Hematopoietic multipotent progenitor cell treated with erythropoietin and hydrocortisone succinate and interleukin-3 and kit ligand, for 8 days (in vitro differentiated cells): ENCODE measurements at places on chromosomes 2 and 18.

DNA sequence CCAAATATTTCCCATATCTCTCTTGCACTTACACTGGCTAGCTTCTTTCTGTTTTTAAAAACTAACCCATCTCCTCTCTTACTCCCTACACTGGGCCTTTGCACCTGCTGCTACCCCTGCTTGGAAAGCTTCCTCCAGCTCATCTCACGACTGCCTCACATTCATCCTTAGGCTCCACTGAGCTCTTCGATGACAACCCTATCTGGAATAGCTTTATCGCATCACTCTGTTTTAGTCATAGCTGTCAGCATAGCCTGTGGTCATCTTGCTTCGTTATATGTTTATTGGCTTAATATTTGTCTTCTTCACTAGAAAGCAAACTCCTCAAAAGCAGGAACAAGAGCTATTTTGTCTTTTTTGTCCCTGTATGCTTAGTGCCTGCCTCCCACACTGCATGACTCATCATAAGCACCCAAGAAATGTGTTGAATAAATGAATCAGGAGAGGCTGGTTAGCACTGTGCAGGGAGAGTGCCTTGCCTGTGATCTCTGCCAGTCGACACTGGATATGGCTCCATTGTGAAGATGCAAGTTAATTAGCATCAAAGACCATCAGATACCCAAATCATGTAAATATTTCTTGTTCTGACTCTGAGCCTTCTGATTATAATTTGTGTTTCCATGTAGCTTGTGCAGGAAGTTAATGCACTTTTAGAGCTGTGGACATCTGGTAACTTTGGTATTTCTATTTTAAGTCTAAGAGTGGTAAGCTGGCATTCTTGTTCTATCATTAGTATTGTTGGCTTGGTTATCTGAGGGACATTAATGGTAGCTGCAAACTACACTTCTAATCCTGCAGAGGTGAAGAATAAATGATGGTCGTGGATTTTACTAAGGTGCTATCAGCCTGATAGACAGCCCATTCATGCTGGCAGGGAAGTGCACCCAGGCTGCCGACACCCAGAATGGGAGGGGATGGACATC lies 10.3 kb upstream of the DYTN start:
- no peak for DNase-seq

DNA sequence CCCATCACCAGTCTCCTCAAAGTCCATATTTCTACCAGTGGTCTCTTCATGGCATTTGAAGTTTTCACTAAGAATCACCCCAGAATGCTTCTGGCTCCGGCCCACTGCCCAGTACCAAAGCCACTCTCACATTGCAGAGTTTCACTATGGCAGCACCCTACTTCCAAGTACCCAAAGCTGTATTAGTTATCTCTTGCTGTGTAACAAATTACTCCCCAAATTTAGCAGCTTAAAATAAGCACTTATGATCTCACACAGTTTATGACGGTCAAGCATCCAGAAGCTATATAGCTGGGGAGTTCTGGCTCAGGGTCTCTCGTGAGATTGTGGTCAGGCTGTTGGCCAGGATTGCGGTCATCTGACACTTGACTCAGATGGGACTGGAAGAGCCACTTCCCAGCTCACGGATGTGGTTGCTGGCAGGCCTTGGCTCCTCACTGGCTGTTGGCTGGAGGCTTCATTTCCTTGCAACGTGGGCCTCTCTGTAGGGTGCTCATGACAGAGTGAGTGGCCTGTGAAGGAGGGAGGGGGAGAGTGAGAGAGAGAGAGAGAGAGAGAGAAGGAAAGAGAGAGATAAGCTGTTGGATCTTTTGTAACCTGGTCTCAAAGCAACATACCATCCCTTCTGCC lies 189.5 kb downstream of the CTIF start:
- DNase-seq = no peak

DNA sequence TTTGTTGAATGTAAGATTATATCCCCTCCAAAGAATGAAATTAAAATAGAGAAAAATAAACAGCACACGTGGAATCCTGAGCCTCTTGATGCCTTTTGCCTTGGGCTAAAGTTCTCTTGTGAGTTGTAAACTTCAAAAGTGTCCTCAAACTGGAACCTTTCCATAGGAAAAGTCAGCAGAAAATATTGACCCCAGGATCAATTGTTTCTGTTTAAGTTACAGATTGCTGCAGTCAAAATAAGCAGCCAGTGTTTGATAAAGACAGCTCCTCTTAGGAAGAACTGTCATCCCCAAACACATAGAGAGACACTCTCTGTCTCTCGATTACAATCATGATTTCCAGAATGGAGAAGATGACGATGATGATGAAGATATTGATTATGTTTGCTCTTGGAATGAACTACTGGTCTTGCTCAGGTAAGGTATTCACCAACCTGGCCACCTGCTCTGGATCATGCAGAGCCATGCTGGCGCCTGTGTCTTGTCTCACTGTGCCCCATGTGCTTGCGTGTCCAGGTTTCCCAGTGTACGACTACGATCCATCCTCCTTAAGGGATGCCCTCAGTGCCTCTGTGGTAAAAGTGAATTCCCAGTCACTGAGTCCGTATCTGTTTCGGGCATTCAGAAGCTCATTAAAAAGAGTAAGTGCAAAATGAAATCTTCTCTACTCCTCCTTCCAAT lies at the start of gene SPP2:
TSS of gene SPP2 (plus strand) at position 248 of the 681 bp plus-strand sequence. CDS start at position 333, 85 bp downstream.
- no peak for DNase-seq

DNA sequence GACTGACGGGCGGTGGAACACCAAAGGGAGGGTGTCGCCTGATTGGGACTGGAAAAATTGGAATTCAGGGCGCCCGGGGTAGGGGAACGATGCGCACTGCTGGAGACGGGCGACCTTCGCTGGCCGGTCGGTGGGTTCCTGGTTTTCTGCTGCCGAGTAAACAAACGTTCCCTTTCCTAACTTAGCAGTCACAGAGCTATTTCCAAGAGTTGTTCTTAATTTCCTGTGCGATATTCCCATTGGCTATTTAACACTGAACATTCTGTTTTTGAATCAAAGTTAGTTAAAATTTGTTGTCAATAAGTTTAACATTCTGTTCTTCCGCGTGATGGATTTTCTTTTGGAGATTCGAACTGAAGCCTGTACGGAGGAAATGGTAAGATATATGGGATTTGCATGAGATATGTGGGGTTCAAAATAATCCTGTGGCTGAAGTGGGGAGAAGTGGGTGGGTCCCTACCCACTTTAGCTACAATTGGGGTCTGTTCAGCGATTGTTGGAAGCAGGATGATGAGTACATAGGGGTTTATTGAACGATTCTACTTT lies 862 bp downstream of the C18orf54 start:
- DNase-seq = no peak

DNA sequence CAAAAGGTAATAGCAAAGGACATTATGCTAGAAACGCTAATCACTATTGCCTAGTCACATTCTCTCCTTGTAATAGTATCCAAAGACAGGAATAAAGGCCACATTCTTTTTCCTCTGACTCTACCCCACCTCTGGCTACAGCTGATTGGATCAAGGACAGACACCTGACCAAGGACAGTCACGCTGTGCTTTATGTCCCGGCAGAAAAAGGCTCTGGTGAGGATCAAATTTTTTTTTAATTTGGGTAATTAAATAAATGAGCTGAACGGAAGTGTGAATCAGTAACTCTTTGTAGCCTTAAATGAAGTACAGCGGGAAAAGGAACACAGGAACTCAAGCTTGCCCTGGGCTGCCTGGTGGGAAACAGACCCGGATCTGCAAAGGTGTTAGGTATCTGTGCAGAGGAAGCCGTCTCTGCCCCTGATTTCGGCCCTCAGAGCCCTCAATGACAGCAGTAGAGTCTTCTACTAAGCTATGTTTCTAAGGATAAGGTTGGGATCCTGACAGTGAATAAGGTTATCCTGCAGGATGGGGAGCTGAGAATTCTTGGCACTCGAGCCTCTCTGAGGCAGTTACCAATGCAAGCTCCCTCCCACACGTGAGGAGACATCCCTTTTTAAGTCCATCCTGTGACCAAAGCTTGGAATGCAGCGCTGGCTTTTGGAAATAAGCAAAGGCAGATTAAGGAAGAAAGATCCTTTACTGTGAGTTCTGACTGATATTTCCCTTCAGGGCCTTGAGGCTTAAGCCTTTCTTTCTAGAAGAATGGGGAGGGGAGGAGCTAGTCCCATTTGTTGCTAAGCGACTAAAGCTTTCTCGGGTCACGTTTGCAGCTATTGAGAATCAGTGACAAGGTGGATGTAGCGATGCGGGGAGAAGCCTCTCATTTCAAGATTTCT lies 37.8 kb upstream of the IKZF2 start:
- DNase-seq = no peak

DNA sequence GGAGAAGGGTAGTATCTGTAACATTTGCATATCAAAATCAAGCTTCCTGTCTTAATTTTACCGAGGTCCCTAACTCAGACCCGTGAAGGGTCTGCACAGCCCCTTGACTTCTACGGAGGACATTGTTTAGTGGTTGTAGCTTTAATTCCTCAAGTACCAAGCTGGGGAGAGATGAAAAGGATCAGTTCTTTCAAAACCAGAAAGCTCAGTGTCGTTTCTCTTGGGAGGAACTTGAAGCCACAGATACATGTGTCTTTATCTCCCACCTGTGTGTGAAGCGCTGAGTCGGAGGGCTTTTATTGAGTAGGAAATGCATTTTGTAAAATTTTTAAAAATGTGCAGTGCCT lies 263.6 kb downstream of the GBX2 start:
- no peak for DNase-seq

GRCh38 chr18:63237881-63238692 lies 81.5 kb downstream of the BCL2 start:
- no peak for DNase-seq
